Iris pigment epithelial cell (primary cell): ENCODE measurements at places on chromosomes 5 and 9.

GRCh38 chr9:20725675-20726074 lies 41.6 kb downstream of the FOCAD start:
- DNase-seq: no peak

DNA sequence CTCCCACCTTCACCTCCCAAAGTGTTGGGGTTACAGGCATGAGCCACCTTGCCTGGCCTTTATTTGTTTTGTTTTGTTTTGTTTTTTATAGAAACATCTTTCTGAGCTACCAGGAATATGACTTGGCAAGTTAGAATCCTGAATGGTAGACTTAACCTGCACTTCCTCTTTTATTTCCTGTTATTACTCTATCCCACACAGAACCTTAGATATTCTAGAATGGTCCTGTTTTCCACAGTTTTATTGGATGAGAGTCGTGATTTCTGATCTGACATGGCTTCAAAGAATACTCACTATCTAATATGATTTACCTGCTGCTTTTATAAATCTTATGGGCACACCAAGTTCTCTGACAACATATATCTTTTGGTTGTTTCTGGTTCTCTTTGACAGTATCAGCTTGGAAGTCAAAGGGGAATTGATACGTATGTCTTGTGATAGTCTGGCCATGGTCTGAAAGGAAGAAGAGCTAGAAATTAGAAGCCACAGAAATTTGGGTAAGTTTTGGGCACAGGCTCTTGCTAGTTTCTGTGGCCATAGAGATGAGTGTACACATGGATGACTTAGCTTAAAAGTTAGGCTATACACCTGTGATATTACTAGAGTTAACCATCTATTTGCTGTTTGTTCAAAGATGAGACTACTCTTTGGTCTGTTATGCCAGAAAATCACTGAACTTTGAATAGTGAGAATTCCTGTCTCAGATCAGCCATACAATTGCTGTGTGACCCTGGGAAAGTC lies 4.7 kb upstream of the PANK3 start:
- DNase-seq: no peak

GRCh38 chr5:61407706-61408270 lies 75.7 kb downstream of the ZSWIM6 start:
- peak; percentile 22 for DNase-seq

- no peak for DNase-seq
Measured at GRCh38 chr5:68182534-68182933, 33.0 kb upstream of the PIK3R1 start.

DNA sequence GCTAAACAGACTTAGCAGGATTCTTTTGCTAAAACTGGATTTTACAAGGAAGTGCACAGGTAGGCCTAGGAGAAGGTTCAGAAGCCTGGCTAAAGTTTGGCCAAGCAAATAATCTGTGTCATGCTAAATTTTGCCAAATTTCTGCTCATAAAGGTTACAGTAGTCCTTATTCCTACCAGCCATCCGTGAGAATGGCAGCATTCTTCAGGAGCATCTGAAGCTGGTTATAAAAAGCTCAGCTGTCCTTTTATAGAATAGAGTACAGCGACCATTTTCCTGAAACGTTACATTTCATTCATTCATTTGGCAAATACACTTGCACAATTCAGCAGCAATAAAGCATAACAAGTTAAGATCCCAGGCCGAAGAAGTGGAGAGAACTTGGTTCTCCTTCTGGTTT lies 6.9 kb downstream of the GSN start:
- no peak for DNase-seq

GRCh38 chr5:73392775-73393174 lies 55.8 kb downstream of the FOXD1 start:
- DNase-seq: no peak

GRCh38 chr9:135864447-135865049 lies 42.8 kb downstream of the CAMSAP1 start:
- DNase-seq: peak; percentile 43

GRCh38 chr5:154059039-154059430 lies 20.3 kb downstream of the MFAP3 start:
- no peak for DNase-seq

DNA sequence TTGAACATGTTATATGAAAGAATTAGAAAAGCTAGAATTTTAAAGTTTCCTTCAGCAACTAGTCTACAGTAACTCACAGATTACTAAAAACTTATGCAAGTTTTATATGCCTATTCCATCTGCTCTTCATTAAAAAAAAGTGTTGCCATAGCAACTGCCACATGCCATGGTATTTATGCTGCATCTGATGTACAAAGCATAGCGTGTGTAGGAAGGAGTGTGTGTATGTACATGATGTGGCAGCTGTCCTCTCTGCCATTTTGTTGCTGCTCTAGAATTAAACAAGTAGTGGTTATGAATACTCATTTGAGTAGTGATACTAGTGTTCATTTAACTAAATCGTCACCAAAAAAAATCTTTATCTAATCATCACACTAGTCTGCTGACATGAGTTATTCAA lies 593.5 kb downstream of the CETN3 start:
- DNase-seq: no peak

- no peak for DNase-seq
Measured at GRCh38 chr9:37034305-37034937, 353 bp upstream of the PAX5 start.

DNA sequence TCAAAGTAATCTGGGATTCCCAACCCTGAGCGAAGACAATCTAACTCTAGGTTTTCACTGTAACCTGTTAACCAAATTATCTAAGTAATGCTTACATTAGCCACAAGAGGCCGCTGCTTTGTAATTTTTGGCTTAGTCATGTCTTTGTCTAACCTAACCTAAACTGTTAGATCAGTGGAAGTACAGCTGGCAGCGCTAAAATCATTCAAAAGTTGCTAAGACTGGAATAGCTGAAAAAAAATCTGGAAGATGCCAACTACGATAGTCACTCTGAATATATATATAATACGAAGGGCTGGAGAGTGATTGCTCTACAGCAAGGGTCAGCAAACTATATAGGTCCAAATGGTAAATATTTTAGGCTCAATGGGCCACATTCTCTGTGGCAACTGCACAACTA lies 60.2 kb downstream of the FBXO38 start:
- peak; percentile 62 for DNase-seq

- no peak for DNase-seq
Measured at GRCh38 chr5:148311484-148311883, 739 bp upstream of the SPINK7 start.

GRCh38 chr5:56422076-56422762 lies 189.1 kb upstream of the ANKRD55 start:
- no peak for DNase-seq

GRCh38 chr9:2878701-2879100 lies 34.8 kb upstream of the PUM3 start:
- DNase-seq: no peak

DNA sequence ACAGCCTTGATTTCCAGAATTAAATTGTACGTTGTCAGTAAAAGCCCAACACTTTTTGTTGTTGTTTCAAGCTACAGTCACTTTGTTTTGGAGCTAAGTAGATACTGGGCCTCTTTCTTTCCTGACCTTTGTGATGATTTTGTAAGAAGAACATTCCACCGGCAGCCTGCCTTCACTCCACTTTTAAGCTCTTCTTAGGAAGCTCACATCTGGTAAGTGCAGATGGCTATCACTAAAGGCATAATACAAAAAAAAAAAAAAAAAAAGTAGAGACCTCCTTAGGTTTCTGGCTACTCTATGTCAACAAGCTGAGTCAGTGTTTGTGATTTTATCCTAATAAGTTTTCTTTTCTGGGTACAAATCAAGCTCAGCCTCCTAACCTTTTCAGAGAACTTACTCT lies 1922.1 kb upstream of the WWC1 start:
- peak; percentile 50 for DNase-seq
